8988T (cell line): ENCODE measurements at places on chromosomes 2 and 18.

GRCh38 chr2:37877457-37878315, 47.4 kb upstream of the RMDN2 start:
- no peak for DNase-seq

- no peak for DNase-seq
Observed at GRCh38 chr18:23547306-23547705, 39.0 kb downstream of the NPC1 start.

GRCh38 chr2:222711315-222711940, 40.0 kb downstream of the MOGAT1 start:
- no peak for DNase-seq

GRCh38 chr2:234986390-234986789, 34.6 kb downstream of the SH3BP4 start:
- DNase-seq = no peak

GRCh38 chr2:110829413-110830146, 97.2 kb downstream of the ACOXL start:
- DNase-seq = no peak

GRCh38 chr2:15119722-15120175, 441.4 kb downstream of the NBAS start:
- DNase-seq = no peak

DNA sequence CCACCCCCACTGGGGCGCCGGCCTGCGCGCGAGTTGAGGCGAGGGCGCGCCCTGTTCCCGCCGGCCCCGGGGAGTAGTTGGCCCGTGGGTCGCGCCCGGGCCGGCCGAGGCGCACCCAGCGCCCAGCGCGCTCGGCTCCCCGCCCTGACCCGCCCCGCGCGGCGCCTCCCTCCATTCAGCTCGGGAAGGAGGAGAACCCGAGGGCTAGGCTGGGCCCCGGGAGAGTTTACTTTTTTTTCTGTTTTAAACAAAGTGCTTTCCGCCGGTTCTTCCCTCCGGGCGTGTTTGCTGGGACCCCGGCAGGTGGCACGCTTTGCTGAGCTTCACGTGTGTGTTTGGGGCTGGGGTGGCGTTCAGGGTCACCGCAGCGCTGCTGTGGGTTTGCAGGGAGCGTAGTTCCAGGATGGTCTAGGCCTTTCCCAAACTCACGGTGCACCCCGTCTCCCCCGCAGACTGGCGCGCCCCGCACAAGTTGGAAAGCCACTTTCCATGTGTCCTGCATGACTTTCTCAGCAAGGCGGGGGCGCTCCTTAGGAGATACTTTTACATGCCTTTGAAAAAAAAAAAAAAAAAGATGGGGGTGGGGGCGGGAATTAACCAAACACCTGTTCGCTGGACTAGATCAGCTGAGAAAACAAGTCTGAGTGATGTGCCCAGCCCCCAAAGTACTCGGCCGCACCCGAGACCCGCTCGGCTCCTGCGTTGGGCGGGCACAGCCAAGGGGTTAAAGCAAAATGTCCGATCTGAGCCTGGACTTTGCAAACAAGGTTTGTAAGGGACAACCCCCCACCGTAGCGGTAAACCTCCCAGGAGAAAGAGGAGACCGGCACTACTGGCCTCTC, 825 bp downstream of the ITGA6 start:
- no peak for DNase-seq

DNA sequence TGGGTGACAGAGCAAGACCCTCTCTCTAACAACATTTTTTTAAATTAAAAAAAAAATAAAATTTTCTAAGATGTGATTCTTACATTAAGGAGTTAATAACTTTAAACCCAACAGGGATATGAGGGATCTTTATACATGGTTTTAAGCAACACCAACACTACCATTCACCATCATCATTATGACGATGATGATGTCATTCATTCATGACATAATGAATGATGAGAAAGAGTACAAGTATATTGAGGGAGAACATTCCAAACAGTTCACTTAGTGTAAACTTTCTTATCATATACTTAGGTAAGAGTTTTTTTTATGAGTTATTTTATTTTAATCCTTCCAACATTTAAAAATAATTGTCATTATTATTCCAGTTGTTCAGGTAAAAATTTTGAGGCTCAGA, 863.3 kb downstream of the DPP10 start:
- no peak for DNase-seq

GRCh38 chr2:44931198-44931780, 10.2 kb upstream of the SIX3 start:
- no peak for DNase-seq

GRCh38 chr2:16393500-16394071, 272.0 kb downstream of the CYRIA start:
- DNase-seq = no peak

GRCh38 chr2:120231564-120231973, 8.4 kb upstream of the TMEM185B start:
- no peak for DNase-seq

DNA sequence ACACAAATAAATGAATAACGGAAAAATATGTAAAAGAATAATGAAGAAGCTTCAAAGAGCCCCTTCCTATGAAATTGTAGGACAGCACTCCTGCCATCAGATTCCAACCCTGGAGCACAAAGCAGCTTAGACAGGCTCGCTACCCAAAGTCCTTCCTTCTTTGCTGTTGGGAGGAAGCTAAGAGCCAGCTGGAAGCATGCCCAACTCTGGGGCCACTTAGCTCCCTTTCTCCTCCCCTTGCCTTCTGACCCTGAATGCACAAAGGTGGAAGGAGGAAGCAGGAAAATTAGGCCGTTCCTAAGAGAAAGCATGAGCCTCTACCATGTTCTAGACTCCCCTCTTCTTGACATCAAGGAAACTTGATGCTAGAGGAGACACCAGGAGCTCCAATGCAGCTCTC, 700.8 kb downstream of the RNF144A start:
- no peak for DNase-seq

GRCh38 chr18:41311571-41312547, 643.2 kb upstream of the PIK3C3 start:
- DNase-seq = no peak

DNA sequence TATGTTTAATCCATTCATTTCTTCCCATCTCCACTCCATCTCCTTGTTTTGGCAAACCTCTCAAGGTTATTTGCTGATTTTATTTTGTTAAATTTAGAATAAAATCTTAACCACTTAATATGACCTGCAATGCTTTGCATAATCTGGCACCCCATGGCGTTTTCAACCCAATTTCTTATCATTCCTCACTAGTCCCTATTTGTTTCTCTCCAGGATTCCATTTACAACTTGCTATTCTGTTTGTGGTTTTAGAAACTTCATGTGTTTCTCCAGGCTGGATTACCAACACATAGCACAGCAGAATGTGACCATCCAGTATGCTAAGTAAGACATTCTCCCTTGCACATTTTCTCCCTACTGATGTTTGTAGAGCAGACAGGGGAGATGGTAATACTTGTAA, 749.2 kb upstream of the FSHR start:
- DNase-seq = no peak

DNA sequence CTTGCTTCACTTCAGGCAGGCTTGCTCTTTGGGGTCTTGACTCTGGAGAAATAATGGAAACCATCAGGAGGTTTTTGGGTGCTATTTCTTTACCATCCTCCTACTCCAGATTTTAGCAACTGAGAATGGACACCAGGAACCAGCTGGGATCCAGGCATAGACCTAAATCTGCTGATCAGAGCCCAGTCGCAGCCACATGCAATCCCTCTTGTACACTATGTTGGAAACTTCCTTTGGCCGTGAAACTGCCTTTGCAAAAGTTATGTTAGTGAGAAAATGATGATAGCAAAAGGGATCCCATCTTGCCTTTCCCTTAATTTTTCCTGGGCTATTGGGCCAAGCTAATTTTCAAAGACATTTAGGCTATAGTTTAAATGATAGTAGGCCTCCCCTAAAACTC, 158.8 kb upstream of the ARL4C start:
- no peak for DNase-seq

DNA sequence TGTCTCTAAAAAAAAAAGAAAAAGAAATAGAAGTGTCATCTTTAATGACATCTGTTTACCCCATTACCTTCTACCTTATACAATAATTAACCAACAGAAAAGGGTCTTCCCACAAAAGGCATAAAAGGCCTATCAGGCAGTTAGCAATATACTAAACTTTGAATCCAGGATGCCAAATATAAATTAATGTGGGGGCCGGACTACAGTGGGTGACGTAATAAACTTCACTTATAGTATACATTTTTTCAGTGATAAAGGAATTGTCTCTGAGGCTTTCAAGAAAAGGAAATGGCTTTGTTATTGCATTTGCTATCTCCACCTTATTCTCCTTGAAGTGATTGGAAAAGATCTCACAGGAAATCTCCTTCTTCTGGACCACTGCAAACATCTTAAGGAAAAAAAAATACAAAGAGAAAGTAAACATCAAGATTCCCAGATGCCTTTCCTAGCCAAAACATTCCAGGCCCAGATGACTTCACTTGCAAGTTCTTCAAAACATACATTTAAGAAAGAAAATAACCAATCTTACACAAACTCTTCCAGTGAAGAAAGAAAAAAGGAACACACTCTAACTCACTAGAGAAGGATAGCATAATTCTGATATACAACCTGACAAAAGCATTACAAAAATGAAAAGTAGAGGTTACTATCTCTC, 126.2 kb upstream of the CAB39 start:
- no peak for DNase-seq

- no peak for DNase-seq
Observed at GRCh38 chr2:12194968-12195367, 448.5 kb downstream of the LPIN1 start.

DNA sequence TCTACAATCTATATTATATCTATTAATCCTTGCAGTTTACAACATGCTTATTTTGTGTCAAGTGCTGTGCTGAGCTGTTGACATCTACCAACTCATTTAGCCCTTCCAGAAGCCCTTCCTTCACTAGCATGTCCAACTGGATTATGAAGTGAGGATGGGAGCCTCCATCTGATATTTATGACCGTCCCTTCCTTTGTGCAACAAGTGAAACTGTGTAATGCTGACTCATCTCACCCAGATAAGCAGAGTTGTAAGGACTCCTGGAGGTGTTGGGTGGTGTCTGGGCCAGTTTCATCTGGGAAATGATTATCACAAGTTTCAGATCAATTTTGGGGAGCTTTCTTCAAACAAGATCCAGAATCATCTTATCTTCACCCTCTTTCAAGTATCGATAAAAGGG, 156.6 kb upstream of the ETAA1 start:
- no peak for DNase-seq

GRCh38 chr2:111191877-111192276, 71.2 kb downstream of the BCL2L11 start:
- no peak for DNase-seq

DNA sequence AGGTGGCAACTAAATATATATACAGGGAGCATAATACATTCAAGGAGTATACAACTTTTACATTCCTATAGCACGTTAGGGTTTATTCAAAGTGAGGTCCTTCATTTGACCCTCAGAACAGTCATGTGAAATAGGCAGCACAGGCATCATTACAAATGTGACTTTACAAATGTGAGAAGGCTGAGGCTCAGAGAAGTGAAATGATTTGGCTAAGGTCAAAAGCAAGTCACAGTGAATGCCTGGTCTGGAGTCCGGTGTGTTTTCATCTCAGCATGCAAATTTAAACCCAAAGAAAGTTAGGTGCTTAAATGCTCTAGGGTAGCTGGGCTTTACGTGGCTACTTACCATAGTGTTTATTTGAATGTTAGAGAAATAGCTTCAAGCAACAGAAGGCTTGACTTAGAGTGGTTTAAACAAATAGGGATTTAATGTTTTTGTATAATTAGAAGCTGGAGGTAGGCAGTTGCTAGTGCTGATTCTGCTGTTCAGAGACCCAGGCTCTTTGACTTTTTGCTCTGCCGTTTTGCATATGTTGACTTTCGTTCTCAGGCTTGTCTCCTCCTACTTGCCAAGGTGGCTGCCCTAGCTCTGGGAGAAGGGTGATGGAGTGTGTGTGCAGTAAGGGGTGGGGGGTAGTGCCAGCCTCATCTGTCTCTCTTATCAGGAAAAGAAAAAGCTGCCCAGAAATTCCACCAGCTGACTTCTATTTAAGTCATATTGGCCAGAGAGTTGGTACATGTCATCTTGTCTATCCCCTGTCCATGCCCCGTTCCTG, 89.2 kb downstream of the PLCL1 start:
- DNase-seq = no peak

GRCh38 chr2:140639628-140640027, 1491.2 kb downstream of the LRP1B start:
- no peak for DNase-seq

GRCh38 chr2:136255648-136256461, 137.9 kb upstream of the CXCR4 start:
- no peak for DNase-seq

DNA sequence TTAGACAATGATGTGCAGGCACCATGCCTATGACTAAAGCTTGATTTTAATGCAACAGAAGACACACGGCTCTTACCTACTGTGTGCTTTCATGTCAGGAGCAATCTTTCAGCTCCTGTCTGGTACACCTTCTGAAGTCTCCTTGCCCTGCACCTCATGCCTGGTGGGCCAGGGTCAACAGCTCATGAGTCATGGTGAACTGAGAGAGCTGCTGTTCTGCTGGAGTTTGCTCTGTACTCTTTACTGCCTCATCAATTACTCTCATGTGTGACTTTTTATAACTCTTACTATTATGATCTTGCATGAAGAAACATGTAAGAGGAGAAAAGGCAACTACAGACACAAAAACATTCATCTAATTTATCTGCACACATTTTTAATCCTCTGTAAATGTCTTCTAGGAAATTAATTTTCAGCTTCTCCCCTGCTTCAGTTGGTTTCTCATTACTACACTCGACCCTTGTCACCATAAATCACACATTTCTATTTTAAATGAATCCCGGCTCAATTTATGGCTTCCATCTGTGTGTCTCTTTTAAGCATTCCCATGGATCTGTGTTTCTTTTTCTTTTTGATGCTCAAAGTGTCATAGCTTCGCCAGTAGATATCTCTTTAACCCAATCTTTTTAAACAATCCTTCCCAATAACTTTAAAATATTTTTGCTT, 9.7 kb downstream of the SERPINB7 start:
- DNase-seq = no peak

GRCh38 chr2:11016735-11017388, 105.1 kb downstream of the KCNF1 start:
- no peak for DNase-seq

- no peak for DNase-seq
Observed at GRCh38 chr2:71827524-71827901, 320.1 kb downstream of the CYP26B1 start.

DNA sequence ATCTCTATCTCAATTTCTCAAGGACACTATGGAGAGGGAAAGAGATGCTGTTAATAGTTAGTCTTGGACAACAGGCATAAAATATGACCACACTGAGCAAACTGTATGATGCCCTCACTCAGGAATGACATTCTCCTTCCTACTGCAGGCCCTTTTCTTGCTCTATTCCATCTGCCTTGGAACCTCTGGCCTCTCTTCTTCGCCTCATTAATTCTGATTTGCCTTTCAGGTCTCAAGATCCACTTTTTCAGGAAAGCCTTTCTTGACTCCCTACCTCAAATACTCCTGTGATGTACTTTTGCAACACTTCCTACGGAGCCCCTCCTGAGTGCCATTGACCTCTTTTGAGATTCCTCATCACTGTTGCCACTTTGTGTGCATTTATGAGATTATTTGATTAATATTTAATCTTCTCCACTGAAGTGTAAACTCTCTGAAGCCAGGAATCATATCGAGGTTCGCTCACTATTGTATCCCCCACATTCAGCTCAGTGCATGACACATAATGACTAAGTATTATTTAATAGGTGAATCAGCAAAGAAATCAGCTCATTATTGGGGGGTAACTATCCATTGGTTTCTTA, 21.3 kb upstream of the SPP2 start:
- DNase-seq = no peak
